ENCODE measurements at places on chromosomes 13 and 19.
A peak's percentile ranks its signal among the peaks of the same experiment; 100 is the strongest.

- DNase-seq, result no peak
Observed at GRCh38 chr19:29545866-29546582, 20.2 kb downstream of the VSTM2B start.

GRCh38 chr19:7488736-7489353 is at the start of gene PEX11G:
PEX11G (minus strand) TSS chr19:7489035; CDS start chr19:7489010, 25 bp downstream.
- peak; percentile 88 for DNase-seq

DNA sequence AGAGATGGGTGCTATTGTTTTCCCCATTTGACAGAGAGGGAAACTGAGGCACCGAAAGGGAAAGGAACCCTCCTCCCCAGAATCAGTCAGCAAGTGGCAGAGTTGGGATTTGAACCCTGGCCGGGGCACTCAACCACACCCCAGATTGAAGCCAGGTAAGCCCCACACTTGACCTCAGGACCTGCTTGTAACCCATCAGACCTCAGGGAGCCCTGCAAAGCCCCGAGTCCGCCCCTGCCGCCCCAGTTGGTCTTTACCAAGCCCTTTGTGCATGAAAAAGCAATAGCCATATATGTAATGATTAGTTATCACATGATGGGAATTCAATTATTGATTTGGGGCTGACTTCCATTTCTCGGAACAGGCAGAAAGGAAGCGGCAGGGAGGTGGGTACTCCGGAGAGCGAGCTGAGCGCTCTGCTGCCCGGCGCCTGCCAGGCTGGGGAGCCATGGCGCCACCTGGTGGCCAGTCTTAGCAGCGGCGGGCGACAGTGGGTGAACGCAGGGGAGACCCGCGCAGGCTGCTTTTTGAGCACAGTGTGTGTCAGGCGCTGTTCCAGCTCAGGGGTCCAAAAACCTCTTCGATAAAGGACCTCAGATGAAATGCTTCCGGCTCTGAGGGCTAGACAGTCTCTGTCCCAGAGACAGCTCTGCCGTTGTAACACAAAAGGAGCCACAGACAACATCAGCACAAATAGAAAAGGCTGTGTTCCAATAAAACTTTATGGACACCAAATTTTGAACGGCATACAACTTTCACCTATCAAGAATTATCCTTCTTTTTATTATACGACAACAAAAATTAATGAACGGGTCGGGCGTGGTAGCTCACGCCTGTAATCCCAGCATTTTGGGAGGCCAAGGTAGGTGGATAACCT is 82.9 kb upstream of the CACNA1A start:
- peak; percentile 72 for DNase-seq

- DNase-seq, result no peak
Observed at GRCh38 chr19:38744298-38744681, at the start of gene CAPN12. CAPN12 (minus strand) TSS chr19:38744474; CDS start chr19:38744165, 309 bp downstream.

DNA sequence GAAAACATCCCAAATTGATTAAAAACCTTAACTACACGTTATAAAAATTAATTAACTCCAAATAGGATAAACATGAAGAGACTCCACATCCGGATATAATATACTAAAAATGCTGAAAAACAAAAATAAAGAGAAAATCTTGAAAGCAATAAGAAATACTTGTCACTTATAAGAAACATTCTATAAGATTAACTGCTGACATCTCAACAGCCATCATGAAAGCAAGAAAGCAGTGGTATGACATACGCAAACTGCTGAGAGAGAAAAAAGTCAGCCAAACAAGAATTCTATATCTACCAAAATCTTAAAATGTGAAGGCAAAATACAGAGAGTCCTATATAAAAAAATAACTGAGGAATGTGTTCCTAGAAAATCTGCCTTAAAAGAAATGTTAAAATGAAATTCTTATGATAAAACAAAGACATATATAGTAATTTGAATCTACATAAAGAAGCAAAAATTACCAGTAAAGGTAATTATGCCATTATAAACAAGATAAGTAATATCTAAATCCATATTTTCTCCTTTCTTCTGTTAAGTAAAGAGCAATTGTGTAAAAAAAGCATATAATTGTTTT is 1851.1 kb downstream of the PCDH9 start:
- DNase-seq, result no peak

Measured in activated T-helper 9 cell treated with anti-CD3 and anti-CD28 coated beads, Interleukin-2, amount 50 U/mL, for 16 hours (primary cell).